Activated CD4-positive, alpha-beta memory T cell treated with anti-CD3 and anti-CD28 coated beads for 36 hours (primary cell): ENCODE measurements at places on chromosomes 6 and 20. TPM values are rescaled to one million over a fixed set of nuclear protein-coding genes. Genes with fewer than 3 reads are reported as not detected.

GRCh38 chr20:10280018-10280908 lies 61.6 kb downstream of the SNAP25 start:
- no peak overlapping the region for H3K4me3 ChIP-seq
- DNase-seq = no peak
- H3K4me1 ChIP-seq = no peaks in the 10 kb centered on the region
- no peak overlapping the region for H3K27ac ChIP-seq
- peaks cover 2% of the 10 kb centered on the region for H3K27me3 ChIP-seq

DNA sequence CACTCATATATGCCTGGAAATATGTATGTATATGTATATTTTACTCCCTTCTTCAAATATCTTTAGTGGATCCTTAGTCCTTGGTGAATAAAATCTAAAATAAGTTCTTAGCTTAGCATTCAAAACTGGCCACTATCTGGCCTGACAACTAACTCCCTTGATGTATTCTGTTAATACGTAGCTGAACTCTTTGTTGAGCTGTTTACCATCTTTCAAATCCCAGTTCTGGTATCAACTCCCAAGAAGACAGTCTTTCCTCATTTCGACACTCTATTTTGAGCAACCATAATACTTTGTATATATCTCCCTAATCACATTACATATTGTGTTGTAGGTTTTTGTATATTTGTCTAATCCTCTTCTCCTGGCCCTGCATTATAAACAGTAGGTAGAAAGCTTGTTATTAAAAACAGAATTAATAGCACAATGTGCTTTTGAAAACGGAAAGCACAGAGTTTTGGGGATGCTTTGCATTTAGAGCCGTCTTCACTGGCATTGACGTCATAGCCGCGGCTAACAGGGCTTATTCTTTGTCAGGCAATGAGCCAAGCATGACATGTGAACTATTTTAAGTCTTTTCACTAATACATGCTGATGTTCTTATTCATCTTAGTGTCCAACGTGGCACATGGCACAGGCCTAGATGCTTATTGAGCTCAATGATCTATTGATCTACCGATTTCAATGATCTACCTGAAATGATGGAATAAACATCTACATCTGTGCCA lies 47.2 kb upstream of the CCN2 start:
- H3K27me3 ChIP-seq = peaks cover 4% of the 10 kb centered on the region
- no peak for DNase-seq
- no peaks in the 10 kb centered on the region for H3K36me3 ChIP-seq
- H3K4me3 ChIP-seq = no peak overlapping the region

- no peak overlapping the region for H3K4me3 ChIP-seq
- H3K27ac ChIP-seq = no peak overlapping the region
- H3K36me3 ChIP-seq = no peaks in the 10 kb centered on the region
- peaks cover 13% of the 10 kb centered on the region for H3K4me1 ChIP-seq
- DNase-seq = no peak
Observed at GRCh38 chr6:137371634-137372016, 122.6 kb downstream of the OLIG3 start.

GRCh38 chr6:73123632-73124329 lies 101.5 kb downstream of the KHDC1L start:
- no peak overlapping the region for H3K4me3 ChIP-seq
- H3K27me3 ChIP-seq = no peaks in the 10 kb centered on the region
- H3K27ac ChIP-seq = no peak overlapping the region
- no peaks in the 10 kb centered on the region for H3K4me1 ChIP-seq
- H3K36me3 ChIP-seq = no peaks in the 10 kb centered on the region

The COL20A1 gene
- total RNA-seq = not detected

The OOEP gene
- 0.45 TPM for total RNA-seq
